Fibroblast of gingiva (primary cell): ENCODE measurements at places on chromosomes 12 and 14.

GRCh38 chr14:59147007-59147406 lies 41.5 kb upstream of the DAAM1 start:
- DNase-seq = no peak

DNA sequence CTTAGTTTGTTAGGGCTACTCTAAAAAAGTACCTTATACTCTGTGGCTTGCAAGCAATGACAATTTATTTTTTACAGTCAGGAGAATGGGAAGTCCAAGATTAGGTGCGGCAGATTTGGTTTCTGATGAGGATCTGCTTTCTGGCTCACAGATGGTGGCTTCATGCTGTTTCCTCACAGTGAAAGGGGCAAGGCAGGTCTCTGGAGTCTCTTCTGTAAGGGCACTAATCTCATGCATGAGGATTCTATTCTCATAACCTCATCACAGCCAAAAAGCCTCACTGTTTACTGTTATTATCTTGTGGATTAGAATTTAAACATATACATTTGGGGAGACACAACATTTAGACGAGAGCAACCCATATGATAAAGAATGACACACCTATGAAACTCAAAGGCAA lies 1957.4 kb upstream of the SEL1L start:
- no peak for DNase-seq

DNA sequence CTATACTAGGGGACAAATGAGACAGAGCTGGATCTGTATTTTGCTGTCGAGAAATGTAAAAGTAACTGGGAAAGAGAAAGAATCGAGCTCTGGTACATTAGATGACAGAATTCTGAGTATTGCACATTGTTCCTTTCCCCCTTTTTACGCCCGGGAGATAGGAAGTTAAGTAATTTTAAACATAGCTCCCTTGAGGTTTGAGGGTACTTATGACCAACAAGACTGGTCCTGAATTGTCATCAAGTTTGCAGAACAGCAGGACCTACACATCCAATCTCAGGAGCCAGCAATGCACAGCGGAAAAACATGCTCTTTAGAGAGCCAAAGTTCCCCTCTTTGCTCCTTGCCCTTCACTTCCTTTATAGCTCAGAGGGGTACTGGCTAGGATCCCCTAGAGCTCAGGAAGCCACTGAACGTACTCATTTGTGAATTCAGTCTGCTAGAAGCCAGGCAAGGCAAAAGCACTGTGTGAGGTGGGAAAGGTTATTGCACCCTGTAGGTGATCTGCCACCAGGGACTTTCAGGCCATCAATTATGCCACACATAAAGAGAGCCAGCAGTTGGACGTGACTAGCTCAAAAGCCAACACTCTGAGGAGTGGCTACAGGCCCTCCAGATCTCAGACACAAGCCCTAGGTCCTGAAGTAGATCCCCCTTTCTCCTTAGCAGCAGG lies 333.8 kb downstream of the KCNH5 start:
- DNase-seq = no peak

- DNase-seq = no peak
Measured at GRCh38 chr12:53187145-53187899, 6.6 kb upstream of the CSAD start.
